ENCODE measurements at places on chromosomes 5 and 9. TPM values are rescaled to one million over a fixed set of nuclear protein-coding genes. Genes with fewer than 3 reads are reported as not detected.

- DNase-seq: no peak
These were observed 44.0 kb upstream of the AGXT2 start for GRCh38 chr5:35091704-35092103.

DNA sequence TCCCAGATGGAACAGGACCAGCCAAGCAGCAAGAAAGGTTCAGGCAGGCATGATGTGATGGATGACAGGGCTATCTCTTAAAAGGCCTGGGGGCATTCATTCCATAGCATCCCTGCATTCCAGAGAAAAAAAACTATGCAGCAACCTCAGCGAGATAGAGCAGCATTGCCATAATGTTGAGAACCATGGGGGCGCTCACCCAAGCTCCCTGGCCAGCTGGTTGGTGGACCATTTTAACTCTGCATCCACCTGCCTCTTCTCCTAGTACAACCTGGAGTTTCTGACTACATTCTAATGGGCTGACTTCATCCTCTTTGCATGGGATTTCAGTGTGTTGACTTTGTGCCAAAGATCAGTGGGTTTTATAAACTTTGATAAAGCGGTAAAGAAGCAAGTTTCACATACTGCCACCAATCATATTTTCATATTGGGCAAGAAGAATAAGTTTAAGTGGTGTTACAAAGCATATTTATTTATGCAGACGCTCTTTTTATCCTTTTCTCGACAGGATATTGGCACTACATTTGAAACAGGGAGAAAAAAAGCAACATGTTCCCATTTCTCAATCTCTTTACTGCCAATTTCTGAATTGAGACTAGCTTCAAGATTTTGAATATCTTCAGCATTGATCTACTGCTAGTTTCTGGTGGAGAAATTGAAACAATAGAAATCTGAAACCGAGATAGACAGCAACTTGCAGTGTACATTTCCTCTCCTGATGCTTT lies 378.3 kb upstream of the WWC1 start:
- no peak for DNase-seq

Gene PCDHA6
- total RNA-seq: not detected

Gene SLC36A2
- total RNA-seq: 0.32 TPM

GRCh38 chr9:37801287-37801850 lies 772 bp downstream of the DCAF10 start:
- DNase-seq: no peak

Gene ATOX1
- 68.7 TPM for total RNA-seq

- no peak for DNase-seq
These were observed 9.0 kb upstream of the PHF19 start for GRCh38 chr9:120885958-120886357.

DNA sequence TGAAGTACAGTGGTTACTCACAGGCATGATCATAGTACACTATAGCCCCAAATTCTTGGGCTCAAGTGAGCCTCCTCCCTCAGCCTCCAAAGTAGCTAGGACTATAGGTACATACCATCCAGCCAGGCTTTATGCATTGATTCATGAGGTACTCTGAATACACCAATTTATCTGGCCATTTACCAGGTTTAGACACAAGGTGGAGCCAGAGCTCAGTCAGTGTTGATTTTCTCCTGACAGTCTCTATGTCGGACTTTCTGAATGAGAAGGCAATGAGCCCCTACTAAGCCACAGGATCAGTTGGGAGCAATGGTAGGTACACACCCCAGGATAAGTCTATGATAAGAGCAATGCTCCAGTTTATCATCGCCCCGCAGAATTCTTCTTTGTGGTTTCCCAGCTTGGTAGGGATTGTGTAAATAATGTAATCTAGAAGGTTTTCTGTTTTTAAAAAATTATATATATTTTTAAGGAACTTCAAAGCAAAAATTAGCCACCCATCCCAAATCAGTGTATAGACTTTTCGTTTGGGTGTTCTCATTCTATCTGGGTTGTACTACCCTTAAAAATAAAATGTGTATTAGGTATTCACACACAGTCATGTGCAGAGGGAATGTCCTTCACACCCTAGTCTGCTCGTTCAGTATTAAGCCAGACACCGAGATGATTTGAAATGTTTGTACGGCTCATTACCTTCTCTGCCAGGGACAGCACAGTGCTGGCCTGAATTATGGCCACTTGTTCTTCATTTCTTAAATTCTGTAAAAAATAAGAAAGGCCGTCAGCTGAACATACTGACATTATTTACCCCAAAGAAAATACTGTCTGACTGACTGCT lies 118.4 kb upstream of the DPYSL3 start:
- DNase-seq: peak; percentile 62

- DNase-seq: peak; percentile 74
These were observed 64.0 kb downstream of the RETREG1 start for GRCh38 chr5:16552666-16553343.

- no peak for DNase-seq
These were observed 2.8 kb upstream of the PLK2 start for GRCh38 chr5:58462623-58463230.

- peak; percentile 34 for DNase-seq
These were observed 21.2 kb upstream of the SARDH start for GRCh38 chr9:133759146-133759900.

- DNase-seq: no peak
These were observed 66.9 kb upstream of the SLIT3 start for GRCh38 chr5:169367861-169368260.

- peak; percentile 83 for DNase-seq
These were observed 1.4 kb upstream of the CIZ1 start for GRCh38 chr9:128192601-128193371.

DNA sequence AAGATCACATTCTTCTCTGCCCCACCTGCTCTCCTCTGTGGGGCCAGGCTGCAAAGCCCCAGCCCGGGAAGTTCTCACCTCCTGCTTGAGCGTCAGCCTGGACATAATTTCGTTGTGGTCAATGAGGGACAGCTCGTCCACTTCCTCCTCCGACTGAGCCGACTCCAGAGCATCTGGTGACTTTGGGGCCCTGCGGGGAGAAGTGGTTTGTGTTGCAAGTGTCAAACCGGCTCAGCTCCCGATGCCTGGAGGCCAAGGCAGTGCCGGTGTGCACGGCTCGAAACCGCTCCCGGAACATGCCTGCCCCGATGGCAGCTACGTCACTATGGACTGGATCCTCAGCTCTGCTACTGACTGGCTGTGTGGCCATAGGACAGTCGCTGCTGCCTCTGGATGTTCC lies 52.8 kb downstream of the PRRT1B start:
- DNase-seq: no peak

DNA sequence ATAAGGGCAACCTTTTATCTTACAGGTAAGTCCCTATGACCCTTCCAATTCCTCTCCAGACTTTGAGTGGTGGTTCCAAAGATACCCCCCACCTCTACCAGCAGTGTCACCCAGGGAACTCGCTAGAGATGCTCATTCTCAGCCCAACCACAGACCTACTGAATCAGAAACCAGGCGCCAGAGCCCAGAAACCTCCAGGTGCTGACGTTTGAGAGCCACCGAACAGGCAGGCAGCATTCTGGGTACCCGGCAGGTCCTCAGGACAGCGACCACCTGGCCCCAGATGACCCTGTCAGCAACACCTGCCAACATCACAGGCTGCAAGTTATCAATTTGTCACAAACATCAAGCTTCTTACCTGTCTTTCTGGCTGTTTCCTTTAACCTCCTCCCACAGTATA lies 19.5 kb downstream of the RAPGEF1 start:
- DNase-seq: no peak

- DNase-seq: no peak
These were observed 192.9 kb downstream of the PIK3R1 start for GRCh38 chr5:68408345-68408871.

DNA sequence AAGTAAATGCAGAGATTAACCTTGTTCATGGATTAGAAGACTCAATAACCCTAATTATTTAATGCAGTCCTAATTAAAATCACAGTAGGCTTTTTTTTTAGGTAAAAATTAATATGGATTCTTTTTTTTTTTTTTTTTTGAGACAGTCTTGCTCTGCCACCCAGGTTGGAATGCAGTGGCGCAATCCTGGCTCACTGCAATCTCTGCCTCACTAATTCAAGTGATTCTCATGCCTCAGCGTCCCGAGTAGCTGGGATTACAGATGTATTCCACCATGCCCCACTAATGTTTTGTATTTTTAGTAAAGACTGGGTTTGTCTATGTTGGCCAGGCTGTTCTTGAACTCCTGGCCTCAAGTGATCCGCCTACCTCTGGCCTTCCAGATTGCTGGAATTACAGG lies 40.6 kb downstream of the DENND4C start:
- no peak for DNase-seq

DNA sequence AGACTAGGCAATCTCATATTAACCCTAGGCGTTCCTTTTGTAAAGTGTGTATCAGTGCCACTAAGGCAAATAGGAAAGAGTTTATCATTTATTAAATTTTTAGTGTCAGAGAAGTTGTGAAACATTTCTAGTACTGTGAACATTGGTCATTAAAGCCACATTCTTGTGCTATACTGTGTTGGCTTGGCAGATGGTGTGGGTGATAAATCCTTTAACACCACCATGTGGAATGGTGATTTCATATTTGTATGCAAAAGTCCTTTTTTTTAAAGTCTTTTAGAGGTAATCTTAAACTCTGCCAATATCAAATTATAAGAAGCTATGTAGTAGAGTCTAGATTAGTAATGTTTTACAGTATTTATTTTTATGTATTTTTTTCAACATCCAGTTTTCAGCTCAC lies 18.1 kb downstream of the SLC12A2 start:
- DNase-seq: no peak

- DNase-seq: no peak
These were observed 79.2 kb upstream of the UBTD2 start for GRCh38 chr5:172362755-172363154.

DNA sequence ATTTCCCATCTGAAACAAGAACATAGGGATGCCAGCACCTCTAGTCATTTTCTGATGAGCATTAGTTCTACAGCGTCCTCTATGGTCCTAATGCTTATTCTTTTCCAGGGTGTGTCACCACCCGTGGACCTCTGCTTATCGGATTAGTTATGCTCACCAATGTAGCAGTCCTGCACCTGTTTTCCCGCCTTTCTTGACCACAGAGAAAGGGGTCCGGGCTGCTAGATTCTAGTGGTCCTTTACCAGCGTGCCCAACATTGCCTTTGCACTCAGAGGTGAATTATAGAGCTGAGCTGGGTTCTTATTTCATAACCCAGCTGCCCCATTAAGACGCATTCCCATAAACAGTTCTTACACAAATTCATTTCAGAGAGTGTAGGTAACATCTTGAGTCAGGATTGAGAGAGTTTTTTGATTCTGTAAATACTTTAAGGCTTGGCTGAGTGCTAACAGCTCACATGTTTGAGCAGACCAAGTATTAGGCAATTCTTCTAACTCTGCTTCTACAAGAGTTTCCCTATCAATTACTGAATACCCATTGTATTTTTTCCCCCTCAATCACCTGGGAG lies 2205.1 kb upstream of the C9orf72 start:
- DNase-seq: no peak

DNA sequence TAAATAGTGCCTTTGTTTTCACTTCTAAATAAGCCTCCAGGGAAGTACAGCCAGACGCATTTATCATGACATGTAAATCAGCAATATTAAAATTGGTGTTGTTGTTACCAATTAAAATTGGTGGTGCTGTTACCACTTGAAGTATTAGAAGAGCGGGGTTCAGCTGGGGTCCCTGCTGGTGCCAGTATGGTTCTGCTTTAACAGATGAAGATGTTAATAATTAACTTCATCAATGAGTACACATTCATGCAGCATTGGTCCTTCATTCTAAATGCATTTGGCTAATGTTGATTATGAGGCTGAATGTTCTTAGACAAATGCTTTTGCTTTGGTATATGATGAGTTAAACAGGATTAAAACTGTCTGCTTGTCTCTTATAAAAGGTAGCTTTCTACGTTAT lies 67.6 kb upstream of the TMC1 start:
- no peak for DNase-seq

- no peak for DNase-seq
These were observed 101.6 kb downstream of the FBXW11 start for GRCh38 chr5:171904886-171905285.

DNA sequence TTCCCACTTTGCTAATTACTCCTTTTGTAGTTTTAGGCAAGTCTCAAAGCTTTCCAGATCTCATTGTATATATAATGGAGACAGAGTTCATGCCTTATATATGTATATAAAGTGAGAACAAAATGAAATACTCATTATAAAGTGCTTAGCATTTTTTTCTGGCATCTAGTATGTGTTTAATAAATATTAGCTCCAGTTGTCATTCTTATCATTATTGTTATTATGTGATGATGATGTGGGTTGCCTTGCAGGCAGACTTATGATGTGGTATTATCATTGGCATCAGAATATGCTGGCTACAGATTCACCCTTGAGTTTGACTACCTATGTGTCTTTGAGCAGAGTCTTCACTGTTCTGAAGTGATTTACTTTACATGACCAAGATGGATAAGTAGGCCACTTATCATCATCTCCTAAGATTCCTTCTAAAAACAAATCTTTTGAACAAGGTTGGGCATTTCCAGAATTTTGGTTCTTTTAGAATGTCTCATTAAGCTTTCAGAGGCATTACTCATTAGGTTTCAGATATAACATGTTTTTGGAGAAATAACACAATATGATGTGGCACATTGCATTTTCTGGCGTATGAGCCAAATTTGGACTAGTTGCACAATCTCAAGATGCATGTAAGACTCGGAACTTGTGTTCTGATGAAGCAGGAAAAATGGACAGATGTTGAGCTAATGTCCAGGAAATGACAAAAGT lies 145.6 kb upstream of the TNC start:
- no peak for DNase-seq

Gene NCS1
- 10.4 TPM for total RNA-seq

DNA sequence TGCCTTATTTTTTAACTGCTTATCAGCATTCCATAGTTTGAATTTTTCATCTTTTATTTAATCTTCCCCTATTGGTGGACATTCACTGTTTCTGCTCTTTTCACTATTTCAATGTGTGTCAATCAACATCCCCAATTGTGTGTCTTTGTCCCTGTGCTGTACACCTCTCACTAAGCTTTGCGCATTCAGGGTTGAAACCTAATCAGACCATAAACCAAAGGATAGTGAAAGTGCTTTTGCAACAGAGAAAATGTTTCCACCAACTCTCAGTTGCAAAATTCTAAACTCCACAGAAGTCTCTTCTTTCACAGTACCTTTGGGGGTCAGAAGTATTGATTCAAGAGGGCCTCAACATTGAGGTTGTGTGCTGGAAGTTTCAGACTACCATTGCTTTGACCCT lies 127.1 kb upstream of the SAP30L start:
- DNase-seq: no peak

- DNase-seq: no peak
These were observed 662.9 kb upstream of the ZNF608 start for GRCh38 chr5:125409234-125409860.

GRCh38 chr9:95017661-95018060 lies 291.2 kb downstream of the AOPEP start:
- DNase-seq: no peak

Gene ENTPD2
- 0.32 TPM for total RNA-seq

- DNase-seq: no peak
These were observed 44.6 kb upstream of the TMC1 start for GRCh38 chr9:72476617-72477437.

GRCh38 chr5:92206681-92207080 lies 823.6 kb upstream of the ARRDC3 start:
- DNase-seq: no peak

Gene GBGT1
- 3.6 TPM for total RNA-seq

- DNase-seq: no peak
These were observed 127.5 kb upstream of the IRX4 start for GRCh38 chr5:2009986-2010914.

Gene FAM169A
- 4.6 TPM for total RNA-seq

GRCh38 chr9:10903969-10904368 lies 291.2 kb upstream of the PTPRD start:
- DNase-seq: no peak

Gene PAEP
- total RNA-seq: not detected
